BJ (cell line): ENCODE measurements at places on chromosomes 7 and 10.
A peak's percentile ranks its signal among the peaks of the same experiment; 100 is the strongest.

GRCh38 chr10:56622335-56622973 lies 261.4 kb upstream of the ZWINT start:
- no peak for DNase-seq

DNA sequence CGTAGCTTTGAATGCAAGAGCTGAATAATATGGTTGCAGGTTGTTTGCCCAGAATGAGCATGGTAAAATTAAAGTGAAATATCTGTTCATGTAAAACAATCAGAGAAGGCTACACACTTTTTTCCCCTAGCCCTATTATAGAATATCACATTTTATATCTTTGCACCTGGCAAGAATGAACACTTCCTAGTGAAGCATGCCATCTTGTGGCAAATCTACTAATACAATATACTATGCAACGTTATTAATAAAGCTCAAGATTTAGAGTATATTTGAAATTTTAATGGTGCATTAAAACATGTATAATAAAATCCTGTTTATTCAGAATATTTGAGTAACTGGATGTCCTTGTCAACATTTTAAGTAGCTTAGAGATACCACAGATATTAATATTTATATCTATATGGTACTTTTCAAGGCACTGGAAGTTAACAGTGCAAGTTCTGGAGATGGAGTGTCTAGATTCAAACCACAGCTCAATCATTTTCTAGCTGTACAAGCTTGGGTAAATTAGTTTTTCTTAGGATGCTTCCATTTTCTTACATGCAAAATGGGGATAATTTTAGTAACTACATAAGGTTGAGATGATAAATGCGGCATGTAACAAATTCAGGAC lies 643.1 kb upstream of the SEMA3D start:
- DNase-seq: no peak

DNA sequence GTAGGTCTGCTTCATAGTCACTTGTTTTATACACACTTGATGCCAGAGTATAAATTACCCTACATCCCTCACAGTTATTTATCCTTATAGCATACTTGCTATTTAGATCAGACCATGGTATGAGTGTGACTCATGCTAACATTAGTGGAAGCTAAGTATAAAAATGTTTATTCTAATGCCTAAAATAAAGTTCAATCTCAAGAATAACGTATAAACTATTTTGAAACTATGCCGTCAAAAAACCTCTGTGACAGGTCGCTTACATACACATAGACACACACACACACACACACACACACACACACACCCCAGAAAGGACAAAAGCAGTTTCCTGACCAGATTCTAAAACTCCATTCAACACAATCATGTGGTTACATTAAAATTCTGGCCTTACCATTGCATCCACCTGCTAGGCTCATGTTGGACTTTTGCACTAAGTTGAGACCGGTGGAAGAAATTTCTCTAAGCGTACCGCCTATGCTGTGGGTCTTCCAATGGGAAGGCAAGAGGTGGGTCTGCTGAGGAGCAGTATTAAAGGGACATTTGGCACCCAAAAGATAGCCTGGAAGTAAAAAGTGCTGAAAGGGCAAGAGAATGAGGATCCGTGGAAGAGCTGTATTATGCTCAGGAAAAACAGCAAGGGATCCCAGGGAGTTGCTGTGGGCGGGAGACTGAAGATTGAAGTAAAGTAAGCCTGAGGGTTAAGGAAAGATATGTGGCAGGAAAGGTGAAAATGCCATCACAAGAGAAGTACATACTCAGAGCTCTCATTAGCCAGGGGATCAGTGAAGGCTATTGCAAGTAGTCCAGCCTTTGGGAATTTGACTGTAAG lies 5.0 kb downstream of the FOXP2 start:
- DNase-seq: no peak

DNA sequence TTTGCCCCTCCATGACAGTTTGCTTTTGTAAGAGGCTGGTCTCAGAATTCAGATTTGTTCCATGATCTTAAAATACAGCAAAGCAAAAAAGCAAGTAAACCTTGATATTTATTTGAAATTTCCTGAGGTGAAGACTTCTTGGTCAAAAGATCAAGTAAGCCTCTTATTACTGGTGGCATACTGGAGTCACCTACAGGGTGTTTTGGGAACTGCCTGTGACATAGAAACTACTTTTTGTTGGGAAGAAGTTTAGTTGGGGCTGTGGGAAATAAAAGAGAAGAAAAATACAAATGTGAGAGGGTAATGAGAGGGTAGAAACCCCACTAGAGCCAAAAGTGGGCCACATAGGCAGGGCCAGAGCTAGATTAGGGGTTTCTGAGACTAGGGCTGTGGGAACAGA lies 217.9 kb downstream of the OTUD1 start:
- no peak for DNase-seq

- no peak for DNase-seq
These were observed 480.7 kb downstream of the SORCS3 start for GRCh38 chr10:105121743-105122142.

- DNase-seq: no peak
These were observed 52.6 kb downstream of the TBATA start for GRCh38 chr10:70732569-70732968.

DNA sequence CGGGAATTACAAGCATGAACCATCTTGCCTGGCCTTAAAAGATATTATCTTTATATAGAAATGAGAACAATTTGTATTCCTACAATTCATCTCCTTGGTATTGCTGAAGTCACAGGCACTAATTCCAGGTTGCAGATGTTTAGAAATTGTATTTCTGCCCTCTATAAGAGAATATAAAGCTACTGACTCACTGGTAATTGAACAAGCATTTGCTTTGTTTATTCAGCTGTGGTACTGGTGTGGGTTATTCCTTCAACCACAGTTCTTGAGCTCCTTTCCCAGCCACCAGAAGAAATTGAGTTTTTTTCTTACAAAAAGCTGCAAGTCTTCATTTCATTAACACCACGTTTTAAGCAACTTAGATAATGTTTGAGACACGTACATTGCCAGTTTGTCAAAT lies 29.0 kb upstream of the MPP7 start:
- peak; percentile 94 for DNase-seq

GRCh38 chr7:101817471-101818286 lies at the start of gene CUX1:
TSS of gene CUX1 (plus strand) at chr7:101817626. CDS start at chr7:101817640, 14 bp downstream.
- no peak for DNase-seq

DNA sequence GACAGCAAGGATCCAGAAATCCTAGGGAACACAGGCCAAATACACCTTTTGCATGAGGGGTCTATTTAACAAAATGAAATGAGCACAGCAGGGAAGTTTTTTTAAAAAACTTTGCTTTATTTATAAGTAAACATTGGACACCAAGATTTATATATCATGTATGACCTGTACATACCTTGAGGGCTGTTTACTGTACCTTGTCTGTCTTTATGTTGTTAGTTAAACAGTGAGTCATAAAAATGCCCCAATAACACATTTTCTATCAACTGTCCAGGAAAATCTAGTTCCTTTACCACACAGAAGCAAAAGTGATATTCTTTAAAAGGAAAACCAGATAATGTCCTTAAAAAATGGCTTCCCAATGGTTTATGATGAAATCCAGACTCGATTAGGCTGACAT lies 45.1 kb upstream of the AGR3 start:
- no peak for DNase-seq

DNA sequence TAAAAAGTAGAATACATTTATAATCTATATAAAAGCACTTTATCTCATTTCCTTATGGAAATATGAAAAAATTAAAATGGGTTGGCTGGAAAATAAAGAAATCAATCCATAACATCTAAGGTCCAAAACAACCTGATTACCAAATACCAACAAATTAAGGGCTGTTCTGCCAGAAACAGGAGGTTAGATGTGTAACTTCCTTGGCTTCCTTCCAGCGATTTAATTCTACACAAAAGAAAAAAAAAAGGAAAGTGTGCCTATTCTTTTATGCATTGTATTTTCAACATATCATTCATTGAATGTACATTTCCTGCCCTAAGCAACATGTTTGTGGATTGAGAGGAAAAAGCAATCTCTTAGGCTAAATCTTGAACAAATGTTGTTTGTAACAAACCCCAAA lies 36.2 kb upstream of the USP6NL start:
- no peak for DNase-seq

- peak; percentile 13 for DNase-seq
These were observed 34.7 kb downstream of the ACADSB start for GRCh38 chr10:123043409-123043925.

DNA sequence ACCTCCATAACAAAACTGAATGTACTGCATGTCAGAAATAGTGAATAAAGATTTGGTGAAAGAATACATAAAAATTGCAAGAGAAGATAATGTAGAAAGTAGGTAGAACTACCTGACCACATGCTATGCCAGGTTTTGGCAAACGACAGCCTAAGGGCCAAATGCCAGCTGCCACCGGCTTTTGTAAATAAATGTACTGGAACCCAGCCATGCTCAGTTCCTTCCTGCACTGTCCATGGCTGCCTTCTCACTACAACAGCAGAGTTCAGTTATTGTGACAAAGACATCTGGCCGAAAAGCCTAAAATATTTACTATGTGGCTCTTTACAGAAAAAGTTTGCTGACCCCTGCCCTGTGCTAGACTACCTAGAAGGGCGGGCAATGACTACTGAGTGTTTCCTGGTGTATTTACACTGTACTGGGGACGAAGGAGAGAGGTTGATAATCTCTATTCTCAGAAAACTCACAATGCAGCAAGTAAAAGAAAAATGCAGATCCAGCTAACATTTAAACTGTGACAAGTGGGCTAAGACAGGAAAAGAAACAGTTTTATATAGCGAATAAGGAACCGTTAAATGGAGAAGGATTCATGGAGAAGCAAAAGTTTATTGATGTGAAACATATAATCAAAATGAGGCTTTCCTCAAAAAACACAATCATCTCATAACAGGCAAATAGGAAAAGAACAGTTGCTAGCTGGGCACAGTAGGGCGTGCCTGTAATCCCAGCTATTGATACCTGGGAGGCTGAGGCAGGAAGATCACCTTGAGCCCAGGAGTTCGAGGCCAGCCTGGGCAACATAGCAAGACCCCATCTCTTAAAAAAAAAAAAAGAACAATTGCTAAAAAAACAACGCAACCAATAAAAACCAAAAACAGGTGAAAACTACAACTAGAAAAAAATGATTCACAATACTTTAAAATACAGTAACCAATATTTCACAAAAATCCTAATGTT lies 13.7 kb downstream of the KIN start:
- DNase-seq: no peak

GRCh38 chr10:20200758-20201157 lies 384.5 kb downstream of the PLXDC2 start:
- no peak for DNase-seq
